ENCODE measurements at places on chromosomes 1 and 21.

DNA sequence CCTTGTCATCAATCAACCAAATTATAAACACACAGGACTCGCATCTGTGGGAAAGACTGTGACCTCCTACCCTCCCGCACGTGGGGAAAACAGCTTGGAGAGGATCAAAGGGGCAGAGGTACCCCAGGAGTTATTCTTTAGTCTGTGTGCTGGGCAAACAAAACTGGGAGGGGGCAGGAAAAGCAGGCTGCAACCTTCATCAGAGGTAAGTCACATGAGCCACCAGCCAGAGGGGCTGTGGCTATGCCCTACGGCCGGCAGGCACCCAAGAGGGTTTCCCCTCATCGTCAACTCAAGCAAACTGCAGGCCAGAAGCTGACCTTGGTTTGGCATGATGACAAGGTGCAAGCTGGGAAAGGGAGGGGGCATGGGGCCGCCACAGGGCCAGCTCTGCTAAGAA is 12.5 kb downstream of the SMIM12 start:
- DNase-seq, result no peak

- DNase-seq, result no peak
Observed at GRCh38 chr21:29114765-29115500, 15.5 kb upstream of the MAP3K7CL start.

DNA sequence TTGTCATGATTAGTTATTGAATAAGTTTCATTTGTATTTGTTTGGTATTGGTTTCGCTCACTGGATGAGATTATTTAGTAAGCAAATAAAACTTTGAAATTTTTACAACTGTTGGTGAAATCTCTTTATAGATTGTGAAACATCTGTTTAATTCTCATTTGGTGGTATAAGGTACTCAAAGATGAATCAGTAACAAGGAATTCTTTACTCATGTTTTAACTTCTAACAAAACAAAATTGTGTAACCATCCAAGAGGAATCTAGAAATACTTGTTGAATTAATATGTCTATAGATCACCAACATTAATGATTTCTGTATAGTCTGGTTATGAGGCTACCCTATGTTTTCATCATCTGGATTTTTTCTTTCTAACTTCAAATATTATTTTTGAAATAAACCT is 62.8 kb upstream of the USP25 start:
- DNase-seq, result no peak

GRCh38 chr1:235673981-235674380 is 24.4 kb upstream of the GNG4 start:
- no peak for DNase-seq

GRCh38 chr1:38608202-38608864 is 251.2 kb downstream of the RRAGC start:
- no peak for DNase-seq

- no peak for DNase-seq
Observed at GRCh38 chr1:161096530-161096929, 1.6 kb upstream of the KLHDC9 start.

DNA sequence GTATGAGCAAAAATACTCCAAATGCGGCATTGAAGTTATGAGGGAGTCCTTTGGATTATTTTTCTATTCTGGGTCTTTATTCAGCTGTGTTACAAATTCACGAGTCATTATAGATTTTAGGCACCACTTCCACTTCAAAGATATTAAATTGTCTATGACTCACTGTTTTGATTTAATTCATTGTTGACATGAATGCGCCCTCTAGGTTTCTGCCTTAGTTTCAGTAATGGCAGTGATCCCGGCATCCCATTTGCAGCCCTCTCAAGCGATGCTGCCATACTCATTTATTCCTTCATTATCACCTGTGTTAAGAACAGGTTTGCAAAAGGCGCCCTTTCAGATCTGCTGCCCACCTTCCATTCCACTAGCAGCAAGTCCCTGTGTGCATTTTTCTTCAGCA is 14.0 kb downstream of the RSPO1 start:
- no peak for DNase-seq

DNA sequence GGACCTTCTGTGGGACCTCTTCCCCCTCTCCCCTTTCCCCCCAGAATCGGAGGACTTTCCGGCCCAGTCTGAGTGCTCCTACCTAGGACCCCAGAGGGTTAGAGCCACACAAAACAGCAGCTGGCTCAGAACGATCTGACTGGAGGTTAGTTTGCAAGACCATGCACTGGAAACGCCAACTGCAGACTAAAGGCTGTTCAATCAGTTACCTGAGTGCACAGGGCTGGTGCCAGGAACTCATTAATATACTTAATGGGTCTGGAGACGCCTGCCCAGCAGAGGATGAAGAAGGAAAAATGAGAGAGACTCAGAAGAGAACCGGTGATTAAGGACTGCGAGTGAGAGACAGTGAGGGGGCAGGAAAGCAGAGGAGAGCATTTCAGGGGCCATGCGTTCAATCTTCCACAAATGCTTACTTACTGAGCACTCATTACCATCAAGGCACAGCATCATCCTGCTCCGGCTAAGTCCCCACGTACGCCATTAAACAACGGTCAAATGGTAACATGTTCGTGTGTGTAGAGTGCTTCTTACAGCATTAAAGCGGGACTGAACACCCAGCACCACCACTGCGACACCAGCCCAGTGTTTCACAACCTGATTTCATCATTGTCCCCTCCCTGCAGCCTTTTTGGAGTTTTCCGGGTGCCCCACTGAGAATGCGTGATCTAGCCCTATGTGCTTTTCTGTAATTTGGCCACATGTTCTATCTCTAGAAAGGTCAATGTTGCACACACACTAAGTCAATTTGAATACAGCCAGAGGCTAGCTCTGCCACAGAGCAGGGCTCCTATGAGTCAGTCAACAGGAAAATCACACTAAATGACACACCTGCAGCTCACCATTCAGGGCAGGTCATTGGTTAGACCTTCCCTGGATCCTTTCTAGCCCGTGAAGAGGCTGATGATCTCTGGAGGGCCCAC is 7.6 kb downstream of the ENO1 start:
- no peak for DNase-seq

- no peak for DNase-seq
Observed at GRCh38 chr1:36572142-36572715, 89.5 kb upstream of the CSF3R start.

DNA sequence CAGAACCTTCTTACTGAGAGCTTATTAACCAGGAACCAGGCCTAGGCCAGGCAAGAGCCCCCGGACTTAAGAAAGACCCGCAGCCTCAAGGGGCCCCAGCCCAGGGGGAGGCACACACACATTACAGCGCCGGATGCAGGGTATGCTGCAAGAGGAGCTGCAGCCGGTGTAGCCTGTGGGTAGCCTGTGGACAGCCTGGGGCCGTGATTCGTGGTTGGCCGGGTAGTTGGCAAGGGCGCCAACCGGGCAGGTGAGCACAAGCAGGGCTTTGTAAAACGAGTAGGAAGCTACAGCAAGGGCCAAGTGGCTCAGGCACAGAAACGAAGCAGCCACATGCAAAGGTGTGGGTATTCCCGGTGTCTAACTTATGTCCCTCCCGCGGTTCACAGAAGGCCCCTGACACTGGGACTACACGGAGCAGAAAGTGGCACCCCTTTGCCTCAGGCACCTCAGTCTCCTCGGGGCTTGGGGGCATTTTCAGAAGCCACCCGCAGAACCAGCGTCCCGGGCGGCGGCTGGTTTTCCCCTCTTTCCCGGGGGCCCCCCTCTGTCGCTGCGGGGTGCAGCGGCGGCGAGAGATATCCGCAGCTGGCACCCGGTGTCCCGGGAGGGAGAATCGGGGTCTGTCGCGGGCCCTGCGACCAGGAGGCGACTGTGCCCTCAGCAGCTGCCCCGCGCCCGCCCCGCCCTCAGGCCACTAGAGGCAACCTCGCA is 40.8 kb downstream of the KIAA1614 start:
- no peak for DNase-seq

DNA sequence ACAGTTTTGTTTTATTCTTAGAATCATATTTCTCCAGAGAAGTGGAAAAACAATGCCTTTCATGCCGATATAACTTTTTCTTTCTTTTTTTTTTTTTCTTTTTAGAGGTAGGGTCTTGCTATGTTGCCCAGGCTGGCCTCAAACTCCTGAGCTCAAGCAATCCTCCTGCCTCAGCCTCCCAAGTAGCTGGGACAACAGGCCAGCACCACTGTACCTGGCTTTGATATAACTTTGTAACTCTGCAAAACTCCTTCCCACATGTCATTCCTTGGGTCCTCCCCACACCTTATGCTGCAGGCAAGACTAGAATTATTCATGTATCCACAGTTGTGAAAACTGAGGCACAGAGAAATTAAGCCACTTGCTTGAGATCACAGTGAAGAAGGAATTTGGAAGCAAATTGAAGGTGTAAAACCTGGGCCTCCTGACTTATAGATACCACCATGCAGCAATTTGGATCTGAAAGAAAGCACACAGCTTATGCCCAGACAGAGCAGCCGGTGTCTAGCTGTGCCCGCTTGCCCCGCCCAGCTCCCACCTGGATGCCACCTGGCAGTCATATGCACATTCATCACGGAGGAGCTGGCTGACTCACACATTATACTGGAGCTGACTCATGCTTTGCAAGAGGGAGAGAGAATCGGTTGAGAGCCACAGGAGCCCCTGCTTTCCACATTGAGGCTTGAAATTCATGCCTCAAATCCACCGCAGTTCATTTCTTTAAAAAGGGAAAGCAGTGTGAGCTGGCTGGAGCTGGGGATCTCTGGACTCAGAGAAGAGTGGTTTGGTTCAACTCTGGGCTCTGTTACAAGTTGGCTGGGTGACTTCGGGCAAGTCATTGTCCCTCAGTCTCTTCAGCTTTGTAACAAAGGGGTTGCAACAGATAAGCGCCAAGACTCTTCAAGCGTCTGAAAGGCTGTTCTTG is 8.3 kb upstream of the SLC2A1 start:
- DNase-seq, result peak; percentile 4

GRCh38 chr21:35135481-35135880 is 86.4 kb upstream of the RUNX1 start:
- DNase-seq, result no peak

DNA sequence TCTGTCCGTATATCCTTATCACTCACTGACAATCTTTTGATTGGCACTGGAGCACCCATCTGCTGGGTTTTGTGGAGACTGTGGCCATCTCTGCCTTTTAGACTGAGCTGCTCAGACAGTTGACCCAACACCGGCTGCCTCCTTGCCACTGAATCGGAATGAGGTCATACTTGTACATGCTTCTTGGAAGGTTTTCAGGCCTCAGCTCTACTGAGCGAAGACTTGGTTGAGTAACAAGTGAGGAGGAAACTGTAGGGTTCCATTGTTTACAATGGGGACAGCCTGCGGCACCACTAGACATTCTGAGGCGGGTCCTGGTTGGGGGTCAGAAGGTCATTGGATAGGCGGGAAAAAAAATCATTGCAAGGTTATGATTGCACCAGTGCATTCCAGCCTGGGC is 320.3 kb downstream of the KIF26B start:
- no peak for DNase-seq

GRCh38 chr1:240800291-240800690 is 188.3 kb upstream of the GREM2 start:
- no peak for DNase-seq

DNA sequence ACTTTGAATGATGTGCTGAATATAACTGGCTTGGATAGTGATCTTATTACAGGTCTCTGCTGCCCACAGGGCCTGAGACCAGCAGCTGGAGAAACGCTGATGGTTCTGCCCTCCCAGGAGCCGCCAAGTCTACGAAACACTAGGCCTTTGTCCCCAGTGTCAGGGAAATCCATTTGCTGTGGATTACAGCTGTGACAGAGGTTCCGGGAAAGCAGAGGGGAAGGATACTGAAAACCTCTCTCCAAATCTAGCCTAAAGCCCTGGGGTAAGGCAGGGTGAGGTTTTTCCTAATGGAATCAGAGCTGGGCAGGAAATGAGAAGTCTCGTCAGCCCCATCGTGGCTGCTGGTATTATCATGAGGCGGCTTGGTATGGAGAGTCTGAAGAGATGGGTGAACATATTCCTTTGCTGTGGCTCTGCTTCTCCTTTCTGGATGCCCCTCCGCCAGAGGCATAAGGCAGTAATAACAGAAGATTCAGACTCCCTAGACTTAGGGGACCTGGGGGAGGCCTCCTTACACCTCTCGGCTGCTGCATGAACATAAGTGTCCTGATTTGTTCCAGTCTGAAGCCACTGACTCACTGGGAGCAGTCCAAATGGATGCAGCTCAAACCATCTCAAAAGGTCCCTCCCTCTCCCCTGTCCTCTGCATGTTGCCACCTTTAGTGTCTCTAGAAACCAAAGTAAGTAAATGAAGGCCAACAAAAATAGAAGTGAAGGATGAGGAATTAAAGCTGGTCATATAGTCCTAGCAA is 48.1 kb downstream of the PHC2 start:
- no peak for DNase-seq

- no peak for DNase-seq
Observed at GRCh38 chr1:11156963-11157362, 32.2 kb upstream of the ANGPTL7 start.

DNA sequence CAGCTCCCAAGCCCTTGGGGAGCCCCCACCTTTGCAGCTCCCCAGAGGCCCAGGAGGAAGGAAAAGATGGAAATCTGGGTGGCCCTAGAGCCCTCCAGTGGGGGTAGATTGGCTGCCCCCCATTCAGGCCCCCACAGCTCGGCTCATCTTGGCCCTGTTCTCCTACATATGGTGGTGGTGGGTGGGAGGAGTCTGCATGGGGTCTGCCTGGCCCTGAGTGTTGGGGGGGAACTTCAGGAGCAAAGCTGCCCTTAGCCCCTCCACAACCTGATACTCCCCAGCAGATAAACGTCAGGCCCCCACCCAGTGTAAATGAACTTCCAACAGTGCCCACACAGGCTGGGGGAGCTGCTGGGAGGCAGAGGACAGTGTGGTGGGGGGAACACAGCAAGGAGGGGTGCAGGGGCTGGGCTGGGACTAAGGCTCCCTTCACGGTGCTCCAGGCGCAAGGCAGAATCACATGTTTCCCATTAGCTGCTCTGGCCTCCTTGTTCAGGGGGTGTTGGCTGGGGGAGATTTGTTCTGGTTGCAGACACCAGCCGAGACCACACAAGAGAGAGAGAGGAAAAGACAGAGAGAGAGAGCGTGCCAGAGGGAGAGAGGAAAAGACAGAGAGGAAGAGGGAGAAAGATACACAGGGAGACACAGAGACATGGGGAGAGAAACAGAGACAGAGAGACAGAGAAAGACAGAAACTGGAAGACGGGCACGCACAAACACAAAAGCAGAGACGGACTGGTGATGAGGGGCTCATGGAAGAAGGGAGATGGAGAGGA is 42.6 kb downstream of the AHDC1 start:
- DNase-seq, result no peak

DNA sequence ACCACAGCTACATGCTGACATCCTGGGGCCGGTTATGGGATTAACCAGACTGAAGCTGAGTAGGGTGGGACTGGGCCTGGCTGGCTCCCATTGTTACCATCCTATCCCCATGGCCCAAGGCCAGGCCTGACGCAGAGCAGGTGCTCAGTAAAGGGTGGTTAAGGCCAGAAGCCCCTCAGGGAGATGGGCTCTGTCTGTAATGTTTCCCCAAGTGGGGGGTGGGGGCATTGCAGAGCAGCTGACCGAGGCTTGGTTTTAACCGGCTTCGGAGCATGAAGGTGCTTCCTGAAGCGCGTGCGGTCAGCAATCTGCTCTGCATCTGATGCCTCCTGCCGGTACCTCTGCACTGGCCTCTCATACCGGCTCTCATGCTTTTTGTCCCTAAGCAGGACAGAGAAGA is 83.4 kb upstream of the ACTL8 start:
- no peak for DNase-seq

GRCh38 chr21:42974832-42975820 is 764 bp downstream of the PKNOX1 start:
- peak; percentile 54 for DNase-seq

- DNase-seq, result no peak
Observed at GRCh38 chr1:20115479-20115878, 3.9 kb downstream of the PLA2G2D start.

GRCh38 chr21:42039911-42040351 is 29.8 kb upstream of the ZBTB21 start:
- DNase-seq, result no peak

GRCh38 chr1:54816130-54816529 is 15.0 kb upstream of the TTC22 start:
- DNase-seq, result no peak

Data from NCI-H187 (cell line).